ENCODE measurements at places on chromosomes 1 and 21. TPM values are rescaled to one million over a fixed set of nuclear protein-coding genes. Genes with fewer than 3 reads are reported as not detected.
A peak's percentile ranks its signal among the peaks of the same experiment; 100 is the strongest.

The NES gene
- 74.1 TPM for total RNA-seq

The S100A16 gene
- 364 TPM for total RNA-seq

The TP53BP2 gene
- 162 TPM for total RNA-seq

The CIART gene
- total RNA-seq, result 0.64 TPM

DNA sequence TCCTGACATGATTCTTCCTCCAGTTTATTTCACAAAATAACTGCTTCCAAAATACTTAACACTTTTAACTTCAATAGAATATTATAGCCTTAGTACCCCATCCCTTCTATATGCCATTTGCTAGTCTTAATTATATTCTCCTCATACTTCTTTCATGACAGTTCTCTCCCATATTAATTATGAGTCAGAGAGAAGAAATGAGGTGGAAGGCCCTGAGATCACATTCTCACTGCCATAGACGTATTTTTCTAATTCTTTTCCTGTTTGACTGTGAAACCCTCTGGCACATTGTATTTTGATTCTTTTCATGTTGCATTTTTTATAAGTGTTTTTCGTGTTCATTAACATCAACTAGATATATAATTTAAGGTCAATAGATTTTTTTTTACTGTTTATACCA lies 88.4 kb downstream of the GTF2B start:
- H3K27ac ChIP-seq, result no peak overlapping the region
- no peak overlapping the region for H3K4me3 ChIP-seq
- peaks cover 35% of the 10 kb centered on the region for H3K36me3 ChIP-seq
- no peaks in the 10 kb centered on the region for H3K27me3 ChIP-seq
- DNase-seq, result no peak

- no peaks in the 10 kb centered on the region for H3K36me3 ChIP-seq
- H3K27me3 ChIP-seq, result no peaks in the 10 kb centered on the region
- H3K4me3 ChIP-seq, result no peak overlapping the region
- no peak overlapping the region for H3K27ac ChIP-seq
Observed at GRCh38 chr1:157404063-157404501, 148.2 kb downstream of the FCRL5 start.

DNA sequence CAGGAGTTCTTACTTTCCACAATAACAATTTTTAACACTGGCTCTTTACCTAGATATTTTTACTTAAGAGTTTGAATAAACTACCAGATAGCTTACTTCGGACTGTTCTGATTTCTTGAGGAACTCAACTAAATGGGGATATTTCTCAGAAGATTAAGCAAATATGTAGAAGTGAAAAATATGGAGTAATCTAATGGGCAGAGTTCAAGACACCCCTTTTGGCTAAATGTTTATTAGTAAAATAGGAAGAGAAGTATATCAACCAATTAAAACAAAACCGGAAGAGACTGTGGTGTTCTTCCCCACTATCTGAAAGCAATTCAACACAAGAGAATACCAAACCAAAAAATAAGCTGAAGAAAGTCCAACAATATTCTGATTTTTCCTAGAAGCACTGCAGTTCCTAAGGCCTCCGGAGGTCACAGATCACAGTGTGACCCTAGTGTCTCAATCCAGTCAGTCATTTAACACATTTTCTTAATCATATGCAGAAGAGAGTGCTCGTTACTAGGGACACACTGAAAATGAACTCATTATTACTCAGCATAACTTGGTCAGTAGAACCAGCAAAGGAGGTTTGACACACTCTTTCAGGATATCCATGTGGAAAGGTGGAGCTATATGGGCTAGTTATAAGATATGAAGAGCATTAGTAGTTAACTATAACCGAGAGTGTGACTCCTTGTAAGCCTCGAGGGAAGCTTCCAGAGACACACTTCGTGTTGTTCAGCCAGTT lies 5.2 kb downstream of the SIPA1L2 start:
- no peaks in the 10 kb centered on the region for H3K4me1 ChIP-seq
- H3K27ac ChIP-seq, result no peak overlapping the region
- H3K4me3 ChIP-seq, result no peak overlapping the region
- no peak for DNase-seq

DNA sequence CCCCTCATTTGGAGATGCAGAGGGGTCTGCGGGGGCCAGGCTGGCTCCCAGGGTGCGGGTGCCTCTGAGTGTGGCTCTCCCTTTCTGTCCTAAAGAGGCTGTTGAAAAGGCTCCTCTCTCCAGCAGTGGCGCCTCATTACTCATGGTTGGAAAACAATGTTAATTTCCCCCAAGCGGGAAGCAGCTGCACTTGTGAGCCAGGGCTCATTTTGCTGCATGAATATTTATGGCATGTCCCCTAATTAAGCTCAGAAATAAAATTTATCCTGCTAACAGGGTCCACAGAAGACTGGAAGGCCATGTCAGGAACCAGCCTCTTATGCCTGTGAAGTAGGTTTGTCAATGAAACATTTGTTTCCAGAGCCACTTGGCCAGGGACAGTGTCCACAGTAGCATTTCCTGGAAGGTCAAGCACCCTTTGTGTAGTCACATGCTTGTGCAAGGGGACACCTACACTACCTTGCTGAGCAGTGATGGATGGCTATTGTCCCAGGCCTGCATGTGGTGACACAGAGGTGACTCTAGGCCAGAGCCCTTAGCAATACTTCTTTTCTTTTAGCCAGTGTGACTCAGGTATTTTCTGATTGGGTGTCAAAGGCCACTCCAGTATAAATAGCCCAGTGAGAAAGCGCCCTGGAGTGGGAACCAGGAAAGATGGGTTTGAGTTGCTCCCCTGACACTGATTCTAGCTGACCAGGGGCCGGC lies 259.0 kb downstream of the FOXD2 start:
- no peaks in the 10 kb centered on the region for H3K4me1 ChIP-seq
- no peak overlapping the region for H3K27ac ChIP-seq
- peak; percentile 35 for DNase-seq
- H3K36me3 ChIP-seq, result no peaks in the 10 kb centered on the region
- H3K4me3 ChIP-seq, result no peak overlapping the region

DNA sequence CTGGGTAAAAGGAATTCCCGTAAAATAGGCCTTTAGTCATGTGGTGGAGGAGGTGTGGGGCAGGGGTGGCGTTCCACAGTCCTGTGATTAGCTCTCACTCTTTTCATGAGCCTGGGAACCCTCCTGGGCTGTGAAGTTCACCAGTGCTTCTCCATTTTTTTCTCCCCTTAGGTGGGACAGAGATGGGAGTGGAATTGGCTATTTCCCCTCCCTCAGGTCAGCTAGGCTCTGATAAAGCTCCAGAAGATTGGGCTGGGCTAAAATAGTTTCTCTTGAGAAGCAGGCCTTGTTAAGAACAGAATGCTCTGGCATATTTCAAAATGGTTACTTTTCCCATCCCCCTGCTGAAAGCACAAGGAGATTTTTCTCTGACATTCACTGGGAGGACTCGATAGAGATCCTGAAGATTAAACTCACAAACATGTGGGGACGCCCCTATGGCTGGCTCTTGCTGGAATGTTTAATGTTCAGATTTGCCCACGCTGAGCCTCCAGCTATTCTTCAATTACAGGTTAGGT lies 33.4 kb upstream of the SLC2A1 start:
- H3K4me1 ChIP-seq, result no peaks in the 10 kb centered on the region
- no peak for DNase-seq
- H3K4me3 ChIP-seq, result no peak overlapping the region
- no peaks in the 10 kb centered on the region for H3K36me3 ChIP-seq
- H3K27ac ChIP-seq, result no peak overlapping the region

GRCh38 chr21:38925923-38926322 lies 120.2 kb downstream of the ETS2 start:
- H3K27me3 ChIP-seq, result no peaks in the 10 kb centered on the region
- peak; percentile 88 for DNase-seq

DNA sequence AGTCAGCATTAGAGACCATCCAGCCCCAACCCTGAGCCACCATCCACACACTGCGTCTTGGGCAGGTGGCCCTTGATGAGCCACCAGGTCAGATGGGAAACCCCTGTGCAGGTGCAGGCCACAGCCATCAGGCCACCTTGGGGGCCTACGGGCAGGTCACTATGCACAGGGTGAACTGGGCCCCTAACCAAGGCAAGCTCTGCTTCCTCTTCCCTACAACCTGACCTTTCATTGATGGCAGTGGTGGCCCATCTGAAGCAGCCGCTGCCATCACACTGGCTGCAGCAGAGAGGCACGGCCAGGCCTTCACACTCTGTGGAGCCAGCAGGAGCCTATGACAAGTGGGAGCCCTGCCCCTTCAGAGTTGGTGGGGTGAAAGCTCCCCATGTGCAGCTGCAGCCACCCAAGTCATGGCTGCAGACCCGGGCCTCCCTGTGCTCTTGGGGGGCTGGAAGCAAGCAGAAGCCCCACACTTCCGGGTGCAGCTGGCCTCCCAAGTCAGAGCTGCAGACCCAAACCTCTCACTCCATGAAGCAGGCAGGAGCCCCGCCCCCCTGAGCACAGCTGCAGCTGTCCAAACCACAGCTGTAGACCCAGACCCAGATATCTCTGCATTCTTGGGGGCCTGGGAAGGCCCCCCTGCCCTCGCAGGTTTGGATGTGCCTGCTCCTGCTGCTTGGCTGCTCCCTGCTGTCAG lies 681.5 kb downstream of the MATN1 start:
- no peaks in the 10 kb centered on the region for H3K36me3 ChIP-seq
- no peaks in the 10 kb centered on the region for H3K4me1 ChIP-seq
- DNase-seq, result no peak

DNA sequence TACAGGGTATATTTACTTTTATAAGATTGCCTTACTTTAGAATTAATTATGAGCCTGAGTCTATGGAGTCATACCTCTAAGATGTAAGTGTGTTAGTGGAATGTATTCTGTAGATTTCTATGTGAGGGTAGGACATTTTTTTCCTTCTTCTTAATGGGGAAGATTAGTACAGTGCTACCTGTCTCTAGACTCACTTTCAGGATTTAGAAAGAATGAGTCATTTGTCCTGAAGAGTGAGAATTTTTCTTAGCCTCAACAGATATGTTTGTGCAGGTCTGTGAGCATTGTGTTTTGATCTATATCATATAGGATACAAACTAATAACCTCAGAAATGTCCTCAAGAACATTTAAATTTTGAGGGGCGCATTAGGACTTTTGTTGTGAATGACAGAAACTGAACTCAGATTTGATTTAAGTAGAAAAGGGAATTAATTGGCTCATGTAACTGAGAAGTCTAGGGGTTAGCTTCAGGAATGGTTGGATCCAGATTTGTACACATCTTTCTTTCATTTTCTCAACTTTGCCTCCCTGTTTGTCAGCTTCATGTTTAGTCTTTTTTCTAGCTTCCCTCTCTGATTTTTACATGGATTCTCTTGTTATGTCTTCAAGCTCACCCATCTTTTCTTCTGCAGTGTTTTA lies 45.3 kb downstream of the TTC3 start:
- H3K4me3 ChIP-seq, result no peak overlapping the region
- no peaks in the 10 kb centered on the region for H3K36me3 ChIP-seq
- H3K27ac ChIP-seq, result no peak overlapping the region
- DNase-seq, result no peak

DNA sequence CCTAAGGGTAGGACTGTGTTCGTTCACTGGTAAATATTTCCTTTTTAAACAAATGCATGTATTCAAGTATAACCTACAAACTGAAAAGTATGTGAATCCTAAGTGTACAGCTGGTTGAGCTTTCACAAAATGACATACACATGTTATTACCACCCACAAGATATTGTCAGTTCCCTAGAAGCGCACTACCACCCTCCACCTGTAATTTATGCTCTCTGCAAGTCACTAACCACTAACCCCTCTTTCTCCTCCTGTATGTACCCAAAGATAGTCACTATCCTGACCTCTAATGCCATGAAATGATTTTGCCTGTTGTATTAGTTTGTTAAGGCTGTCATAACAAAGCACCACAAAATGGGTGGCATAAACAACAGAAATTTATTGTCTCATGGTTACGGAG lies 82.8 kb upstream of the CHODL start:
- H3K27ac ChIP-seq, result no peak overlapping the region
- H3K36me3 ChIP-seq, result no peaks in the 10 kb centered on the region
- no peak for DNase-seq

- H3K27me3 ChIP-seq, result no peaks in the 10 kb centered on the region
- peaks cover 20% of the 10 kb centered on the region for H3K4me1 ChIP-seq
- H3K36me3 ChIP-seq, result no peaks in the 10 kb centered on the region
- no peak overlapping the region for H3K27ac ChIP-seq
- no peak for DNase-seq
Observed at GRCh38 chr1:53892911-53893310, 1.1 kb upstream of the DIO1 start.

DNA sequence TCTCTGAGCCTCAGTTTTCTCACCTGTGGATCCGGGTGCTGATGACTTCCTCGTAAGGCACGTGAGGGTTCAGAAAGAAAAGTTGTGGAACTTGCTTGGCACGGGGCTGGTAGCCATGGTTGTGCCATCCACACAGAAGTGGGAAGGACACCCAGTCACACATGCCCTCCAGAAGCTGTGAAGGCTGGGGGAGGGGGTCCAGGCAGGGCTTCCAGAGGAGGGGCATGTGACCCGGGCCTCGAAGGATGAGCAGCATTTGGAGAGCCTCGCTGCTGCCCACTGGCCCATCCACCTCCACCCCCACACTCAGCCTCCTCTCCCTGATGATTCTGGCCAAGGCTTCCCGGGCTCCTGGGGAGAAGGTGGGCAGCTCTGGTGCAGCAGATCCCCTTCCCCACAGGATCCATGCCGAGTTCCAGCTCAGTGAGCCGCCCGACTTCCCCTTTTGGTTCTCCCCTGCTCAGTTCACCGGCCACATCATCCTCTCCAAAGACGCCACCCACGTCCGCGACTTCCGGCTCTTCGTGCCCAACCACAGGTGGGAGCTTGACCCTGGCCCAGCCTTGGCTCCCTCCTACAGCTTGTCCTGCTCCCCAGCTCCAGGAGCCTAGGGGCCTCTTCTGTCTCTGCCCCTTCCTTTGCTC lies 9.4 kb downstream of the SELENON start:
- peaks cover 29% of the 10 kb centered on the region for H3K4me1 ChIP-seq
- peaks cover 46% of the 10 kb centered on the region for H3K36me3 ChIP-seq
- DNase-seq, result no peak
- H3K27ac ChIP-seq, result no peak overlapping the region

DNA sequence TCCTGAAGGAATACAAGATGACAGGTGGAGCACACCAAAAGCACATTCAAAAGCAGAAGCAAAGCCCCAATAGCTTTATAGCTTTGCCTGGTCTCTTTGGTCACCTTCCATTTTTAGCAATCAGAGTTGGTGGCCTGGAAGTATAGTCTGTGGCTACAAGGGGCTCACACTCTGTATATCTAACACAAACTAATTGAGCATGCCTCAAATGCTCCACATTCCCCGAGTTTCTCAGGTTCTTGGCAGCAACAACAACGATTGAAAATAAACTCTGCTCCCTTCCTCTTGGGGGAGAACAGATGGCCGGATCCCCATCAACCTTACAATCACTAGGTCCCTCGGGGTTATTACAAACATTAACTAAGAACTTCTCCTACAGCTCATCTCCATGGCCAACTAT lies 24.9 kb upstream of the TADA1 start:
- no peaks in the 10 kb centered on the region for H3K36me3 ChIP-seq
- no peak overlapping the region for H3K4me3 ChIP-seq
- H3K4me1 ChIP-seq, result no peaks in the 10 kb centered on the region
- no peak overlapping the region for H3K27ac ChIP-seq
- no peaks in the 10 kb centered on the region for H3K27me3 ChIP-seq
- no peak for DNase-seq

DNA sequence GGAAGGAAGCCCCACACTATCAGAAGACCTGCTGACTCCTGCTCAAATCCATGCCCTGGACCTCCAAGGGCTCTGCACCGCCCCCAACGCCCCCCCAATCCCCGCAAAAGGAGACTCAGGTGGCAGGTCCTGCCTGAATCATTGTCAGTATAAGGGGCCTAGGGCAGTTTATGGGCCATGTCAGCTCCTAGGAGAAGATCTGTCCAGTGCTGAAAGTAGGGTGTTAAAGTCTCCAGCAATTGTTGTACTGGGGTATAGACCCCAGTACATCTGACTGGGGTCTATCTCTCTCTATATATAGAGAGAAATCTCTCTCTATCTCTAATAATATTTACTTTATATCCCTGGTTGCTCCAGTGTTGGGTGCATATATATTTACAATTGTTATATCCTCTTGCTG lies 12.1 kb upstream of the OLIG2 start:
- no peak overlapping the region for H3K4me3 ChIP-seq
- H3K36me3 ChIP-seq, result no peaks in the 10 kb centered on the region
- DNase-seq, result no peak
- H3K4me1 ChIP-seq, result no peaks in the 10 kb centered on the region

Measured in ascending aorta (tissue), 2 donors.